SW 1271 (cell line): ENCODE measurements at places on chromosomes 13 and 19.
A peak's percentile ranks its signal among the peaks of the same experiment; 100 is the strongest.

- no peak for DNase-seq
Observed at GRCh38 chr13:46339035-46339666, 47.9 kb downstream of the RUBCNL start.

DNA sequence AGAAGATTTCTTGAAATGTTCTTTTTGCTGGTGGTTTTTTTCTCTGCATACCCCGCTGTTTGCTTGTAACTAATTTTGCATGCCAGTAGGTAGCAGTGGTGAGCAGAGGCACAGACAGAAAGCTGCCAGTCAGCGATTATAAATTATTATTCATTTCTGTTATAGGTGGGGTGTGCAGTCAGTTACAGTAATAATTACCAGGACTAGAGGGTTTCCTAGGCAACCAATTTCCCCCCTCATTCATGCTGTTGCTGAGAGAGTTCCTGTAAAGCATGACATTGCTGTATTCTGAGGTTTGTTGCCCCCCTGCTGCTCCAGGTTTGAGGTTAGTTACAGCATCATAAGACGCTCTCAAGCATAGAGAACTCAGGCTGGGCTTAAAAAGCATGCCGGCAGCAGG lies 104.5 kb downstream of the URI1 start:
- DNase-seq = no peak

DNA sequence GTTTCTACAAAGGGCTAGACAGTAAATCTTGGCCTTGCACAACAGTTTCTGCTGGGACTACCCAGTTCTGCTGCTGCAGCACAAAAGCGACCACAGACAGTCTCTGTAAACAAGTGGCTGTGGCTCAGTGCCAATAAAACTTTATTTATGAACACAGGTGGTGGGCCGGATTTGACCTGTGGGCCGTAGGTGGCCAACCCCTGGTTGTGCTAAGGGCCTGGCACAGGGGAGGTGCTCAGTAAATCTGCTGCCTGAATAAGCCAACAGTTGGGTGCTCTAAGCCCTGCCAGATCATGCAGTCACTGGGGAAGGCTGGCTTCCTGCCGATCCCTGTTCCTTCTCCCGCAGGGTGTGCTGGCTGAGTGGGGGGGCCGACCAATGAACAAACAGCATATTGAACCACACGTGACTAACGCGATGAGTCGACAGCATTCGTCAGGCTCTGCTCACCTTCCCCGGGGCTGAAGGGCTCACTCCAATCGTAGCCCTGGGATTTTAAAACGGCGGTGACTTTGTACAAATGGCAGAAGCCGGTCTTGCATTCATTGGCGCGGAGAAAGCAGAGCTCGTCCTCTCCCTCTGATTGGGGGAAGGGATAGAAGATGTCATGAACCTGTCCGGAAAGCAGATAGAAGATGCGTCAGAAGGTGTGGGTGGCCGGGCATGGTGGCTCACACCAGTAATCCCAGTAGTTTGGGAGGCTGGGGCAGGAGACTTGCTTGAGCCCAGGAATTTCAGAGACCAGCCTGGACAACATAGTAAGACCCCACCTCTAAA lies 24.3 kb upstream of the MYDGF start:
- peak; percentile 59 for DNase-seq

DNA sequence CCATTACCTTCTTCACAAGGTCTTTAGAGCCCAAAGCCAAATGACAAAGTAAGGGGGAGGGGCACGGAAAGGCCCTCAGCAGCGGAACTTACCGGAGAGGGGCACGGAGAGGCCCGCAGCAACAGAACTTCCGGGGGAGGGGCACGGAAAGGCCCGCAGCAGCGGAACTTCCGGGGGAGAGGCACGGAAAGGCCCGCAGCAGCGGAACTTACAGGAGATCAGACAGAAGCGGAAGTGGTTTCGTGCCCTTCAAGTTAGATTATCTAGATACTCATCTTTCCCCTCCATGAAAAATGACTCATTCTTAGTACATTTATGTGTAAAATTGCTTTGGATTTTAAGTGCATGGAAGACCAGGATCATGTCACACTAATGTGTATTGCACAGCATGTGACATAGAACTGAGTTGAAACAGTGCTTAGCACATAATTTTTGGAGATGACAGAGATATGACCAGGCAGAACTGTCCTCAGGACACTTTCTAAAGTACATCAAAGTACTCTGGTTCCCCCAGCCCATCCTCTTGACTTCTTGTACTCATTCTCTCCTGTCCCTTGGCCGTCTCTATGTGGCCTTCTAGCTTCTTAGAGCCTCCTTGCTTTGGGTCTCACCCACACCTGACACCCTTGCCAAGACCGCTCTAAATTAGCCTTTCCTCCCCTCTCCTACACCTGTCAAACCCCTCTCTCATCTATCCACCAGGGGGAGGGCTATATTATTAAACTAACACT lies 25.7 kb upstream of the TPTE2 start:
- no peak for DNase-seq

GRCh38 chr13:75222031-75222430 lies 259.9 kb downstream of the TBC1D4 start:
- no peak for DNase-seq

DNA sequence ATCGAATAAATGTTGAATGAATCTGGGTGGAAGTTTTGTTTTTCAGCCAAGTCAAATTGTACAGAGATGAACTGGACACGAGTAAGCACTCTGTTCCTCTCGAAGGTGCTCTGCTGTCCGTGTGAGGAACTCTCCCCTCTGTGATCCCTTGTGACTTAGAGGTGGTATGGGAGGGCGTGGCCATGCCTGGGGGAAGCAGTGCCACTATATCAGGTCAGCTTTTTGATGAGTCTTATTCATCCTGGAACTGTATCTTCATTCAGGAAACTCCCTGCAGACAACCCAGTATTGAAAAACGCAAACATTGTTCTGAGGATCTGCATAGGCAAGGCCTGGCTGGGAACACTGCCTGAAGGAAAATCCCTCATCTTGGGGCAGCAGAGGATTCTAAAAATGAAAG lies 45.7 kb upstream of the FLT1 start:
- no peak for DNase-seq

DNA sequence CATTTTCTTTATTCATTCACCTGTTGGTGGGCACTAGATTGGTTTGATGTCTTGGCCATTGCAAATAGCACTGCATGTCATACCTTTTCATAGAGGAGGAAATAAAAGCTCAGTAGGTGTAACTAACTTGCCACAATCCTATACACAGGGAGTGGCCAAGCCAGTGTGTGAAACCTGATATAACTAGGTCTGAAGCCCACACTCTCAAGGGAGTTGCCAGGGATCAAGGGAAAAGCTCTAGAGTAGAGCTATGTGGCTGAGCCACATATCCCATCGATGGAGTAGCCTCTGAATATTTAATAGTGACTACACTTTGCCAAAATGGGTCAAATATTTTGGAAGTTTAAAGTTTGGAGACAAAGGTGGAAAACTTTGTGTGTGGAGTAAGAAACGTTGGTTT lies 66.1 kb upstream of the TSHZ3 start:
- no peak for DNase-seq

GRCh38 chr19:5971714-5972354 lies 6.1 kb downstream of the RANBP3 start:
- no peak for DNase-seq

DNA sequence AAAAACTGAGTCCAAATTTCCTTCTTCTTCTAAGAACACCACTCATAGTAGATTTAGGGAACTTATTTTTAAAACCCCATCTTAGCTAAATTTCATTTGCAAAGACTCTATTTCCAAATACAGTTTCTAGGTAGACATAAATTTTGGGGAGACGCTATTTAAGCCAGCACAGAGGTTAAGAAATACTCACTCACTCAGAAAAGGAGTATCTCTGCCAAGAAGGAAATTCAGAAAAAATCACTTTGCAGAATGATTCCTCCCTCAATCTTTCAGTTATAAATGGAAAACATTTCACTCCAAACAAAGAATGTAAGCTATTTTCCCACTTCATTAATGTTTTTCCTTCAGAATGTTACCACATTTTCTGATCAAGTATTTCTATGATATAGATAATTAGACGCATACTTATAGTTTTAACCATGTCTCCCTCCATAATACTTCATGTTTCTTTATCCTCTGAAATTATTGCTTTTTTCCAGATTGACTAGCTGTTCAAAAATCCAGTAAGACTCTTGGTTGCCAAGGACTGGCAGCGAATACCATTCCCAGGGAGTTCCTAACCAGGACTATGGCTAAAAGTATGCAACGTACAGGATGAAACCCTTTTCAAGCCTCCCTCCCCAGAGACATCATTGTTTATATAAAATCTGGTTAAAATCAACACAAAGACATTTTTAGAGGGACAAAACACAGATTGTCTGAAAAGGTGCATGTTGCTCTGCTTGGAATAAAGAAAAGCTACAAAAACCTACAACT lies 52.5 kb upstream of the RXFP2 start:
- no peak for DNase-seq

DNA sequence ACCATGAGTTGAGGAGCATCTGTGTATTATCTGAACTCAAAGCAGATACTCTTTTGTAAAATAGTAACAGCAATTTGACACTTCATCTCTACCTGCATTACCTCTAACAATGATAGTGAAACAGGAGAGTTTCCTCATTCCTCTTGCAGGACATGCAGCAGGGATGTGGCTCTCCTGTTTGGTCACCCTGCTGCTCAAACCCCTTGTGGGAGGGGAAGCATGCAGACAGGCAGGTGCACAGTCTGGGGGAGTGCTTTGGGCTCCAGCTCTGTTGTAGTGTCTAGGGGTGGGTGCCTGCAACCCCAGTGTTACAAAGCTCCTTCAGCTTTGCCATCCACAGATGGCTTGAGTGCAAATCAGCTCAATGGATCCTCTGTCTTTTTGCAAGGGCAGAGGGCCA lies 827.6 kb downstream of the DACH1 start:
- DNase-seq = no peak

DNA sequence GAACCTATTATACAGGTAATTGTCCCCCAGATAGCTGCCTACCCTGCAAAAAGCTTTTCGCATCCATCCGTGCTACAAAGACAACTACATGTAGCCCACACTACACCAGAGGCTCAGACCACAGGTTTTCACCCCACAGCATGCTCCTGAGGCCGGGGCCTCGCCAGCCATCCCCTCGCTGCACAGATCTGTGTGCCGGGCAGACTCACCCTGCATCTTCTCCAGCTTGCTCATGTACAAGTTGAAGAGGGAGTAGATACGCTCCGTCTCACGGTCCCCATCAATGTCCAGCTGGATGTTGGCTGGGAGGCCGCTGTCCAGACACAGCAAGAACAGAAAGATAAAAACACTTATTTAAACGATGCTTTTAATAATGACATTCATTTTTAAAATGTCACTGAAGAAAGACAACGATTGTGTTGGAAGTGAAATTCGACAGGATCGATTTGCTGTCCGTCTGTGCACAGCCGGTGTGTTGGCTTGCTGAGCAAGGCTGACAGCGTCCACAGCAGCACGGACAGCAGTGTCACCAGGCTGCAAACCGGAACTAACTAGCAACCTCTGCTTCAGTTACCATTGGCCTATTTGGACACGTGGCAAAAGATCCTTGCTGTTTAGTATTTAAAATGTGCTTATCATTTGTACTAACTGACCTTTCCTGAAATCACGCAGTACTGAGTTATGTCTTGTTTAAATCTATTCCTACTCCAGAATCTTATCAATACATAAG lies 18.6 kb upstream of the C13orf46 start:
- DNase-seq = no peak

DNA sequence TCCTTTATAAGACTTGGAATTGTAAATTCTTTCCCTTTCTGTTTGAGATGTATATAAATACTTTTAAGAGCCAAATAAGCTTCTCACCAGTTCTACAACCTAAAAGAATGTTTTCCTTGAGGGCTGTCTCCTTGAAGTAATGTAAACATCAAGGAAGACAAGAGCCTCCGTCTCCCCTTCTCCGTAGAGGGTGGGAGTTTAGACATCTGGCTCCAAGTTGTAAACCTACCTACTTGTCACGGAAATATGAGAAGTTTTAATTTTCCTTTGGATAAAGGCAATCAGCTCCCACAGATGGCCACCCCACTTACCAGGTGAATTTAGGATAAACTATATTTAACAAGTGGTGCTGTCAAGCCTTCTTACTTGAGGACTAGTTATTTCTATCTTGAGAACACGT lies 237.9 kb downstream of the NALCN start:
- DNase-seq = no peak
